ENCODE measurements at places on chromosomes 16 and 17. TPM values are rescaled to one million over a fixed set of nuclear protein-coding genes. Genes with fewer than 3 reads are reported as not detected.

LCAT gene
- total RNA-seq, result 25.8 TPM

KRTAP2-2 gene
- total RNA-seq, result not detected

GRCh38 chr17:80195671-80196529 lies 24.2 kb downstream of the SGSH start:
- DNase-seq, result peak; percentile 81
- no peak overlapping the region for H3K4me3 ChIP-seq
- H3K36me3 ChIP-seq, result no peaks in the 10 kb centered on the region
- H3K27me3 ChIP-seq, result no peaks in the 10 kb centered on the region
- peak overlapping the region; percentile 9 for H3K27ac ChIP-seq
- peaks cover 7% of the 10 kb centered on the region for H3K4me1 ChIP-seq

DNA sequence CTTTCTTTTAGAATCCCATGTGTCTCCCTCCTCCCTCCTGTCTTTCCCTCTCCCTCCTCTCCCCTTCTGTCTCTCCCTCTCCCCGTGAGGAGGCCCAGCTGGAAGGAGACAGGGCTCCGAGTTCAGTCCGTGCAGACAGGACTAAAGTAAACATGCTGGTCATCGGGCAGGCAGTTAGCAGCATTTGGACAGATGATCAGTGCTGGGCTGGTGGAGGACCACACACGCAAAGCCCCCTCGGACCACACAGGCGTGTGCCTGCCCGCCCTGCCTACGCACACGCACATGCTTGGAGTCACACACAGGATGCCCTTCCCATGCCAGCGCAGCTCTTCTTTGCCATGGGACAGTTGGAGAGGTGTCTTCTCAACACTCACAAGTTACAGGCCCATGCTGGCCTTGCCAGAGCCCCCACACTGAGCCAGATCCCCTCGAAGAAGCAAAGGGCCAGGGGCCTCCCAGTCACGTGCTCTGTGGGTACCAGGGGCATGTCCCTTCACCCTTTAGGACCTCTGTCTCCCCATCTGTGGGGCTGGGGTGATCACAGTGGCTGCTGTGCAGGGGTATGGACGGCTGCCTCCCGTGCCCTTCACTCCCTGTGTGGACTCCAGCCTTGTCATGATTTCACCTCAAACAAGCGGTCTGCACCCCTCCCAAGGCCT lies 215.7 kb upstream of the FOXF1 start:
- no peak overlapping the region for H3K27ac ChIP-seq
- no peaks in the 10 kb centered on the region for H3K36me3 ChIP-seq
- no peak overlapping the region for H3K4me3 ChIP-seq
- H3K27me3 ChIP-seq, result peaks cover 96% of the 10 kb centered on the region

GRCh38 chr17:77778636-77779489 lies 179.6 kb upstream of the TNRC6C start:
- H3K4me3 ChIP-seq, result no peak overlapping the region
- no peak for DNase-seq
- H3K36me3 ChIP-seq, result peaks cover 7% of the 10 kb centered on the region
- peaks cover 22% of the 10 kb centered on the region for H3K4me1 ChIP-seq

DNA sequence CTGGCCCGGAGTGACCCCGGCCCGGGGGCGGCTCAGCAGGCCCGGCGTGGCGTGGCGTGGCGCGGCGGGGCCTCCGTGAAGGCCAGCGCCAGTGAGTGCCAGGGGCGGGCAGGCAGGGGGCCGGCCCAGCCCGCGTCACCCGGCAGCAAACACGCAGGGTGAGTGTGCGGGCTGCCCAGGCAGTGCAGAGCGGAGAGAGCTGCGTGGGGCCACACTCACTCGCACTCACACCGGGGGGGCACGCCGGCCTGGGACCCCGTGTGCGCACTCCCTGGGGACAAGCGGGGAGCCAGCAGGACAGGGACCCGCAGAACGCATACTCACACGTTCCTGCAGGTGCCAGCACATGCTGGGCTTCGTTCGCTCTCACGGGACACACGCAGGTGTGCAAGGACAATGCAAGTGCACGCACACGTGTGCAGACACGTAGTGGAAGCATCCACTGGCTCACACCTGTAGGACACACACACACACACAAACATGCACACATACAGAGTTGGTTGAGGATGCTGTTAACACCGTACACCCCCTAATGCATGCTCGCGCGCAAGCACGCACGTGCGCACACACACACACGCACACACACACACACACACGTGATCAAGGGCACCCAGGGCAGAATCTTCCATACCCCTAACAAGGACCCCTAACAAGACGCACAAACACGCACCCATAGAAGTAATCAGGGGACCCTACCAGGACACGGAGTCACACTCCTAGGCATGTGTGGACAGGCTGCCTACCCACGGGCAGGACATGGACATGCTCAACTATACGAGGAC lies 7.7 kb downstream of the USP6 start:
- no peaks in the 10 kb centered on the region for H3K36me3 ChIP-seq
- DNase-seq, result no peak
- H3K4me3 ChIP-seq, result peak overlapping the region; percentile 39
- H3K4me1 ChIP-seq, result peaks cover 2% of the 10 kb centered on the region
- no peak overlapping the region for H3K27ac ChIP-seq

Data from WTC11 (cell line).